NB4 (cell line): ENCODE measurements at places on chromosomes 11 and 22.

DNA sequence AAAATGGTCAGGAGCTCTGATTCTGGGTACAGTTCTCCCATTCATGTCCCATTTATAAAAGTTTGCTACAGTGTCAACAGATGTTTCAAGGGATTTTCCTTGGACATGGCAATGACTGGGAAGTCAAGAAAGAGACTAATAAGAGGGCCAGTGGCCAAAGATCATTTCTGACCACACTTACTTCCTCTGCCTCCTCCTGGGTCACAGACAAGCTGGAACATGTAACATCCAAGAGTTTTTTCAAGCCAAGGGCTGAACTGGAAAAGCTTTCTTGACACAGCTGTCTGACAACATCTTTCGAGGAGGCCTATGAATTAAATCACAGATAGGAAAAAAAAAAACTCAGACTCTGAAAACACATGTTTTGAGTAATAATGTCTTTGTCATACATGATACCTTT, 8.7 kb downstream of the COMMD9 start:
- no peak for DNase-seq

- peak; percentile 23 for DNase-seq
These were observed 54.6 kb downstream of the KCNA4 start for GRCh38 chr11:29962243-29962642.

- no peak for DNase-seq
These were observed 147.9 kb downstream of the C11orf91 start for GRCh38 chr11:33552756-33553155.

GRCh38 chr11:119433358-119433725, 10.4 kb upstream of the THY1 start:
- no peak for DNase-seq

GRCh38 chr11:121670805-121671282, 218.1 kb upstream of the SORL1-AS1 start:
- no peak for DNase-seq

DNA sequence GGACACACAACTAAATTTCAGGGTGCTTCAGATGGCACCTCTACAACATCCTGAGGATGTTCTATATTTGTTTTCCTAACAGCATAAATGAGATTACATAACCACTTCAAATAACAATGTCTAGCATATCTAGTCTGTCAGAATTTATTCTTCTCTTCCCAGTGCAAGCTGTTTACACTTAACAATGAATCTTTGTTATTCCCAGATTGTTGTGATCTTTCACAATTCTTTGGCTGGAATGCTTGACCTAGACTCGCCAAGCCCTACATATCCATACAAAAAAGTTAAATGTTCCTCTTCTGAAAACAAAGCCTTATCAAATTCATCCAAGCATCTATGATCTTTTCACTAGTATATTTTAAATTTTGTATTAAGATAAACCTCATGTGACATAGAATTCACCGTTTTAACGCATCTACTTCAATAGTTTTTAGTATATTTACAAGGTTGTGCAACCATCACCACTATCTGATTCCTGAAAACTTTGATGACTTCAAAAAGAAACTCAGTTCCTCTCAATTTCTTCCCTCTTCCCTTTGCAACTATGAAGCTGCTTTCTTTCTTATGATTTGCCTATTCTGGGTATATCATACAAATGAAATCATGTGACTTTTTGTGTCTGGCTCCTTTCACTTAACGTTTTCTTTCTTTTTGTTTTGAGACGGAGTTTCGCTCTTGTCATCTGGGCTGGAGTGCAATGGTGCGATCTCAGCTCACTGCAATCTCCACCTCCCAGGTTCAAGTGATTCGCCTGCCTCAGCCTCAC, 61.7 kb upstream of the CHRNA10 start:
- no peak for DNase-seq

GRCh38 chr11:70568814-70569617, 170.7 kb downstream of the CTTN start:
- no peak for DNase-seq

- no peak for DNase-seq
These were observed 67.8 kb downstream of the SHANK2 start for GRCh38 chr11:71184421-71185210.

- no peak for DNase-seq
These were observed 9.3 kb downstream of the TMEM86A start for GRCh38 chr11:18707811-18708340.

- peak; percentile 88 for DNase-seq
These were observed 7.5 kb downstream of the HSPA8 start for GRCh38 chr11:123054301-123055065.

- no peak for DNase-seq
These were observed 28.9 kb downstream of the KCTD17 start for GRCh38 chr22:37080438-37080837.

DNA sequence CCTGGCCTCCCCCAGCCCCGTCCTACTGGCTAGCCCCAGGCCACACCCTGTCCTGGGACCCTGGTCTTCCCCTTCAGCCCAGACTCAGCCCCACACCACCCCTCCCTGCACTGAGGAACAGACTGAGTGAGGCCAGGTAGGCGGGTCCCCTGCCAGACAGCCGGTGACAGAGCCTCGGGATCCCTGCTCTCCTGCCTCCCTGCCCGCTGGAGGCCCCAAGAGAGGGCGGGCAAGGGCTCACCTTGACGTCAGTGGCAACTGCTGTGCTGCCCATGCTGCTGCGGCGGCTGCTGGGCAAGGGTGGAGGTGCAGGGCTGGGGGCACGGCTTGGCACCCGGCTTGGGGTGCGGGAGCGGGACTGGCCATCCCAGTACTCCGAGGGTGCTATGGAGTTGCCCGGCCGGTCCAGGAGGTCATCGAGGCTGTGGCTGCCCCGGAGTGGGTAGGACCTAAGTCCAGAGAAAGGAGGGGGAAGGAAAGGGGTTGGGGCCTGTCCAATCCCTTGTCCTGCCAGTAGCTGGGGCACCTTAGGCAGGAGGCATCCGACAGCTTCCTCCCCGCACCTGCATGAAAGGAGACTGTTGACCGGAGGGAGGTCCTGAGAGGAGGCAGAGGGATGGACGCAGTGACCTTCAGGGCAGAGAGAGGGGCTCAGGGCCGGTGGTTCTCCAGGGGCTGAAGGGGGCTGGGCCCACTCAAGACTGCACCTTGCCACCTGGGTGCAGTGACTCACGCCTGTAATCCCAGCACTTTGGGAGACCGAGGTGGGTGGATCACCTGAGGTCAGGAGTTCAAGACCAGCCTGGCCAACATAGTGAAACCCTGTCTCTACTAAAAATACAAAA, 2.2 kb upstream of the SLC16A8 start:
- no peak for DNase-seq

GRCh38 chr11:21948876-21949275, 244.0 kb upstream of the ANO5 start:
- no peak for DNase-seq

DNA sequence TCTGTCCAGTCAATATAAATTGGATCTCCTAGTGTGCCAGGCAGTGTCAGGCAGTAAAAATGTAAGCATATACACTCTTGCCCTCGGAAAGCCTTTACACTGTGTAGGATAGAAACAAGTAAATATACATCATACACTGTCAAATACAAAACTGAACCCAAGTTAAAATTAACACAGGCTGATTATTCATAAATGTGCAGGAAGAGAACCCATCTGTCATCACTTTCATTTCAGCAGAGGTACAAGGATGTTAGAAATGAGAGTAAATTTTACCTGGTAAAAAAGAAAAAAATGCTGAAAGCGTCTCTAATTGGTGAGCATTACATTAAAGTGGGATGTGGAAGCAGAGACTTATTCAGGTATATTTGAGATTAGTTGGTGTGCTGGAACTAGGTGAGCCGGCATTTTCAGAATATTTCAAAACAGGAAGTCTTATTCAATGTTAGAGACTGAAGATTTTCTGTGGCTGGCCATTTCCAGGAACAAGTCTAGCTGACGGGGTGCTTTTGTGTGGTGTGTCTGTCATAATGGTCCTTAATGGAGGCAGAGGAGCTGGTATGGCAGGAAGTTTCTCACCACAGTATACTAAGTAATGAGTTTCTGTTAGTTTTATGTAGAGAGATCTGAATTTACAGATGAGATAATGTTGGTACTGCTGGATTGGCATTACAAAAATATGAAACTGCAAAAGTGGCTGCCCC, 192.6 kb downstream of the CASP12 start:
- peak; percentile 91 for DNase-seq

DNA sequence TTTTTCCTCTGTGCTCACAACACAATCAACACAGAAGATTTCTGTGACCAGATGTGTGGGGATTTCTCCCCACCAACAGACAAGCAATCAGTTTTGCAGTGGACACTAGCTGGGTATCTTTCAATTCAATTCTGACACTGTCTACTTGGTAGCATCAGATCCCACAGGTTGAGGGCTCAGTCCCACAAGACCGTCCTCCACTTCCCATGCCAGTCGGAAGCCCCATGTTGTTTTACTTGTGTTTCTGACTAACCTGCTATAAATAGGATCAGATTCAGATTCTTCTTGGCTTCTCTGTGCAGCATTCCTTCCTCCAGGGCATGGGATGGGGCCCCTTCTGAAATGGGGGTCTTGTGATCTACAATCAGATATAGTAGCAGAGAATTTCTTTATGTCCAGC, 19.6 kb downstream of the ACER3 start:
- DNase-seq = no peak

DNA sequence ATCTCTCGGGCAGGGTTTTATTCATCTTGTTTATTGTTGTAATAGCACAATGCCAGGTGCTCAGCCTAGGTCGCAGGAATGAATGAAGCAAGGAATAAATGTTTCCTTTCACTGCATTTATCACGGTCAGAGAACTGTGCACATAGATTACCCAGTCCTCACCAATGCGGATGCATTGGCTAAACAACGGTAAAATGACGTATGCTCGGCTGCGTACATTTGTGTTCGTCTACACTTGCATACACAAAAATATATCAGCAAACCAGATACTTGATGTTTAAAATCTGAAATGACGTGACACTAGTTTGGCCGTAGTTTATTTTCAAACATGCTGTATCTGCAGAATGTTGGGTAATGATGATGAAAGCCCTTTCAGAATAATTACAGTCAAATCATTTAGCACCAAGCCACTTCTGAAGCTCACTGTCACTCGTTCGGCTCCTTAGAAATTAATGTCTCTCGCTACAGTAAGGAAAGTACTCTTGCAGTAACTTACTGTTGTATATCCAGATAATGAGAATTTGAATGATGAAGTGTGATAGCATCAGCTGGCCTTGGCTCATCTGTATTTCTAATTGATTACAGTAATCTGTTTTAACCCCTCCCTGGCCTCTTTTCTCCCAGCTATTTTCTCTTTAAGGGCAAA, 268.9 kb downstream of the LRRC4C start:
- DNase-seq = no peak

DNA sequence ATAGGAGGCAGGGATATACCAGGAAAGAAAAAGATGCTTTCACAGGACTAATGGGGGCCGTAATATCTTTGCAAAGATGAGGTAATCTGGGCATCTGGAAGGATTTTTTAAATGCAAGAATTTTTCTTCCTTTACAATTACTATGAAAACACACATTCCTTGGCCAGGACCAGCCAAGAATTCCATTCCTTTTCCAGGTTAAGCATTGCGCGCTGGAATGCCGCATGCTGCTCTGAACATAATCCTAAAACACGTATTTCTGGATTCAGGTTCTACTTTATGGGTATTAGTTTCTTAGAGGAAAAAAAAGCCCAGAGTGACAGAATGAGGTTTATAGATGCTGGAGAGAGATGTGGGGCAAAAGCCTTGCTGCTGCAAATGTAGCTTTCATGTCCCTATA, 99.4 kb upstream of the SORL1-AS1 start:
- no peak for DNase-seq

- no peak for DNase-seq
These were observed 49.2 kb upstream of the SLC25A18 start for GRCh38 chr22:17514084-17514483.

GRCh38 chr22:39179841-39180335, 27.4 kb upstream of the CBX7 start:
- DNase-seq = no peak

GRCh38 chr11:66192181-66192863, 76.1 kb upstream of the RAB1B start:
- DNase-seq = no peak

- no peak for DNase-seq
These were observed 208.0 kb downstream of the DSCAML1 start for GRCh38 chr11:117589063-117589462.

DNA sequence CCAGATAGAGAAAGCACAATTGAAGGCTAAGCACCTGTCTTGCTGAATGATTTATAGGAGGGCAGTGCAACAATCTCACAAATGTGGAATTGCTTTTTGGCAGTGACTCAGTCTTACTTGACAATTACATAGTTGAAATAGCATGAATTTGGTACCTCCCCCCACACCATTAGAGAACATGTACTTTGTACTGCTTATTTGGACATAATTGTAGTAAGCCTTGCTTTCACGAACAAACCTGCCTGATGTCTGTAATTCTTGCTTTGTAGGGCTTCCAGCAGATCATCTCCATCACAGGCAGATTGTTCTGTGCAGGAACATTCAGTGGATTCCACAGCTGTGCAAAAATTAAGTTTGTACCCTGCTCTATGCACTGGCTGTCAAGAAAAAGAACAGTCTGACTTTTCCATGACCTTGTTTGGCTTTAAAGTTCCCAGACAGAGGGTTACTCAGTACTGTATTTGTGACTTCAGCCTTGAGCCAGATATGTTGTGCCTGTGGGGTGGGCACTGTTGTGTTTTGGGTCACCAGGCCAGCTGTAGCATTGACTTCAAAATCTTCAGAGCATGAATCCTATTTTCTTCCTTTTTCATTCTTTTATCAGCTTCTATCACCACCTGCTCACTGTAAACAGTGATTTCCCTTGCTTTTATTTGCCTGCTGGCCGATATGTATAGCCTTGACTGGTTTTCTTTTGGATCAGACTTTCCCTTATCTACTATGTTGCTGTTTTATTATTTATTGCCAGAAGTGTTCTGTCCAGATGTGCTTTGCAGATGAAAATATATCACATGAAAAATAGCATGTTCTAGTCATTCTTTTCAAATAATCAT, 941.0 kb upstream of the CHORDC1 start:
- DNase-seq = no peak

GRCh38 chr11:73598719-73599379, 937 bp upstream of the FAM168A start:
- no peak for DNase-seq

DNA sequence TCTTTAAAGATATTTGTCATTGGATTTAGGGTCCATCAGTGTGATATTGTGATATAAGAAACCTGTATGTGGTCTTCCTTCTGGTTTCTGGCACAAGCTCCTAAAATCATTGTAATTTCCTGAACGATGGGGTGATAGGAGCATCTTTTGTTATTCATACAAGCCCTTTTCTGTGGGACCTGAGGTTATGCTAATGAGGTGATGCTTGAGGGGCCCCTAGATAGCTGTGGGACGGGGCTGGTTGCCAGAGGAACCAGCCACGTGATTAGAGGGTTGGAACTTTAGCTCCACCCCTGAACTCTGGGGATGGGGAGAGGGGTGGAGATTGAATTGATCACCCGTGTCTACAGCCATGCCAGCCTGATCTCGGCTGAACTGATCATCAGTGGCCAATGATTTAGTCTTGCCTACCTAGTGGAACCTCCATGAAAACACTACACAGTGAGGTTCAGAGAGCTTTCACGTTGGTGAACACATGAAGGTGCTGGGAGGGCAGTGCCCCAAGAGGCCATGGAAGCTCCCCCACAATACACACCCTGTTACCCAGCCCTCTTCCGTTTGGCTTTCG, 62.8 kb downstream of the BCR start:
- no peak for DNase-seq
